ENCODE measurements at places on chromosomes 2 and 18.

- DNase-seq = no peak
Observed at GRCh38 chr2:240392948-240393830, 42.3 kb upstream of the GPC1 start.

- DNase-seq = no peak
Observed at GRCh38 chr2:117698819-117699218, 115.7 kb upstream of the DDX18 start.

DNA sequence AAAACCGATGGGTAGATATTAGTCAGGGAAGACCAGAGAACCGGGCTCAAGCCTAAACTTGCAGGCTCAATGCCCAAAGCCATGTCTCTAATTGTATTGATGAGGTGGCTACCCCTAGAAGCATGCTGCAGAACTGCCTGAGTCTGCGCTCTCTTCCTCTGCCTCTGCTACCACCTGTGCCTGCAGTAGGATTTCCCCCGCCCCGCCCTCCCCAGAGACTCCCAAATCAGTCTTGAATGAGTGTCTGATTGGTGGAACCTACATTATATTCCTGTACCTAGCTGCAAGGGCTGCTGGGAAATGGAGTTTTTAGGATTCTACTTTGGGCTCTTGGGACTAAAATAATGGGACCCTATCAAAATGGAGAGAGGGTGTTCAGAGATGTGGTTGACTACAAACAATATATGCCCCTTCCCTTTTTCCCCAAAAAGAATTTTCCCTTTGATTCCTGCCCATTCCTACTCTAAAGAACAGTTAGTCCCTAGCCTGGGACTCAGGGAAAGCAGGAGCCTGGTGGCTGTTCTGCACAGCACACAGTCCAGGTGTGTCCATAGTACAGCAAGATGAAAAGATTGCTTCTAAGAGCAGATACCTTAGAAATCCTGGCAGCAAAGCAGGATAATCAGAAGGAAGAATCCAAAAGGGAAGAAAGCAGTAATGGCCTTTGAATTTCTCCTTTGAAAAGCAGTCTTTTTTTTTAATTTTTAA, 12.5 kb downstream of the GRP start:
- DNase-seq = no peak

DNA sequence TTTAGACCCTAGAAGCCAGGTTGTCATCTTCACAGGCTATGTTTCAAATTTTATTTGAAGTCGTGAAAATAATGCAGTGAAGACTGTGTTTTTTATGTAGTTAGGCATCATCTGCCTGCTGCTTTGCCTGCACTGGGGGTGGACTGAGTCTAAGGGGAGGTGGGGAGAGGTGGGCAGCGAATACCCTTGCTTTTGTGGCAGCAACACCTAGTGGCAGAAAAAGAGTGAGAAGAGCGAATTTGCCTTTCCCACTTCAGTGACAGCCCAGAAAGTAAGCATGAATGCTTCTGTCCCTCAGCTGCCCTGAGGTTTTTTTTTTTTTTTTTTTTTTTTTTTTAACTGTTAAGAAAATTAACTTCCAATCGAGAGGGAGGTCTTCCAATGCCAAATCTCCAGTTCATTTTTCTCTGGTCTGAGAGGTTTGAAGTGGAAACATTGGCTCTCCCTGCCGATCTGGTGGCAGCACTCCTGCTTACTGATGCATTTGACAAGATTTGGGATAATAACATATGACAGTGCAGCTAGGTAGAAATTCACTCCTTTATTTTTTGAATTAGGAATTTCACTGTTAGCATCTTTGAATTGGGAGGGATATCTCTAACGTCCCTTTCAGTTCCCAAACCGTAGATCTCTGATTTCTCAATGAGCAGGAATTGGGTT, 60.3 kb upstream of the LYPD6B start:
- DNase-seq = no peak

- DNase-seq = no peak
Observed at GRCh38 chr2:186576614-186577013, 13.2 kb upstream of the ITGAV start.

GRCh38 chr2:28086611-28087010, 196.1 kb downstream of the BABAM2 start:
- no peak for DNase-seq

DNA sequence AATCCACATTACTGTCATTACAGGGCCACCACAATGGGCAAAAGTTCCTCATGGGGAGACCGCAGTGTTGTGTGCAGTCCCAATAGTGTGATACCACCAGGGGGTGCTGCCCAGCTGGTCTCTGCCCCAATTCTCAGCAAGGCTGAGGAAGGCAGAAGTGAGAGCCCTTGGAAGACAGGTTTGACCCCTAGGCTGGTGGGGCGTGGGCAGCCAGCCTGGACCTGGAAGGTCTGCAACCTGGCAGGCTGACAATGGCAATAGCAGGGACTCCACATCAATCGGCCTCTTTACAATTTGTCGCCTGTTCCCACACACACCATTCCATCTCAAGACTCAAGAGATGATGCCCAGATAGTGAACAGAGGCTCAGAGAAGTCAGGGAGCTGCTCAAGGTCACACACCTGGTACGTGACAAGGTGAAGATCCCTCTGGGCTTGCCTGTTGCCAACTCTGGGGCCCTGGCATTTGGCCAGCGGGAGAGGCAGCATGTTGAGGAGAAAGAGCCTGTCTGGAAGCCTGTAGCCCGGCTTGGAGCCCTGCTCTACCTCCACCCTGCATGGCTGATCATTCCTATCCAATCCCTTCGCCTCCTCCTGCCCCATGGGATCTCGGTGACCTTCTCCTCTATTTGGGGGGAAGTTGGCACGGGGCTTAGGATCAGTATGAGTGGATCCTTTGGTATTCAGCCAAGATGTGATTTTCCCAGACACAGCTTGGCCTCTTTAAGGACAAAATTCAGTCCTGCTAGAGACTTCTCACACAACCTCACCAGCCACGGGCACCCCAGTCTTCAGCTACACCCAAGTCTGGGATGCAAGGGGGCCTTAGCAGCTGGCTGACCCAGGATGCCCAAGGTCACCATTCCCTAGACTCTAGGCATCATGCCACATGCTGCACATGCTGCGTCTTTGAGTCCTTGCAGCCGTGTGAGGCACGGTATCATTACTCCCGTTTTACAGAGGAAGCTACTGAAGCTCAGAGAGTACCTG, 2.9 kb upstream of the ATOH8 start:
- DNase-seq = no peak

GRCh38 chr2:164711766-164712138, 90.5 kb upstream of the GRB14 start:
- DNase-seq = no peak

DNA sequence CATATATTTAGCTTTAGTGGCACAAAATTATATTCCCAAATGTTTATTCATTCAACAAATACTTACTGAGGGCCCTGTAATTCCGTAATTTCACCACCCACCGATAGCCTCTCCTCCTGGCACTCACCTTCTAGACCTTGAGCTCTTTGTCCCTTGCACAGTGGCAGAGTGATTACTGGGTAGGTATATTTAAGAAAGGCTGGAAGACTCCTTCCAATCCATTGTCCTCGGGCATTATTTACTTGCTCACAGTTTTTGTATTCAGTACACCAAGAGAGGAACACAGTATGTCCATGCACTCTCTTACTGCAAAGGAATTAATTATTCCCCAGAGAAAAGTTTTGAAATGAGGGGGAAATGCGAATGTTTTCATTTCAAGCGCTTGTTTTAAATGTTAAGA, 1.1 kb upstream of the CDCA7 start:
- no peak for DNase-seq

- no peak for DNase-seq
Observed at GRCh38 chr2:19738707-19739106, 163.1 kb downstream of the TTC32 start.

GRCh38 chr18:58532972-58533371, 95.9 kb downstream of the ALPK2 start:
- no peak for DNase-seq

DNA sequence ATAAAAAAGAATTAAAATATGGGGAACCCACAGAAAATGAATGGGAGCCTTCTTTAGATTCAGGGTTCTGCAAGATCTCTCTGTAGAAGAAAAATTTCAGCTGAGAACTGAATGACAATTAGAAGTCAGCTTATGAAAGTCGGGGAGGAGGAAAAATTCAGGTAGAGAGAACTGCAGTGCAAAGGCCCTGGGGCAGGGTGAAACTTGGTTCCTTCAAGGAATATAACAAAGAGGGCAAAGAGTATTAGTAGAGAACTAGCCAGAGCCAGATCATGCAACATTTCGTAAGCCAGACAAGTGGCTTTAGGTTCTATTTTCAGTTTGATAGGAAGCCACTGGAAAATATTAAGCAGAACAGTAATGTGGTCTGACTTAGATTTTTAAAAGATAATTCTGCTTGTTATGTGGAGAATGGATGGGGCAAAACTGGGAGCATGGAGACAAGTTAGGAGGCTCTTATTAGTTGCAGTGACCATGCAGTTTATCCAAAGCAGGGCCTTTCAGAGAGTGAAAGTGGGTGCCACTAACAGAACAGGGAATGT, 27.9 kb downstream of the RAB27B start:
- no peak for DNase-seq

DNA sequence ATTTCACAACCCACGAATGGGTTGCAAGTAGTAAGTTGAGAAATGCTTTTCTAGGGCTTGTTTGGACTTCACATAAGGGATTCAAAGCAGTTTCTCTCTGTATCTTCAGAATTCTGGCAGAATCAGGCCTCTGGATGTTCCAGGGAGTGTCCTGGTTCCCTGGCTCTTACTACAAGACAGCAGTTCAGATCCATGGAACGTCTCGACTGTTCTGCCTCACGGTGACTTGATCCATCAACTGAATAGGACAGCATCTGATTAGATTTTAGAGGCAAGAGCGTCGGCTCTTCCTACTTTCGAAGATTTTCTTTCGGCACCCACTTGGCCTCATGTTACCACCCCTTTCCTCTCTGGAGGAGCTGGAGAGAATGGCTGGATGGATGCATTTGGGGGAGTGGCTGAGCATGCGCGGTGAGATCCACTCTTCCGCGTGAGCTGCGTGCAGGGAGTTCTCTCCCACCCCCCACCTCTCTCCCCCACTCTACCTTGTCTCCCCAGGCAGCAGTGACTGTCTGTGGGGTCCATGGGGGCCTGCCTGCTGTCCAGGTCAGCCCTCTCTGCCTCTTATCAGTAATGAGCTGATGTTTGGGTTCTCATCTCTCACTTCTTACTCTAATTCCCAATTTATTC, 132.5 kb downstream of the VAPA start:
- DNase-seq = no peak

- no peak for DNase-seq
Observed at GRCh38 chr2:137187216-137187615, 421.9 kb downstream of the THSD7B start.

GRCh38 chr2:38073211-38074057, 2.5 kb downstream of the CYP1B1 start:
- no peak for DNase-seq

DNA sequence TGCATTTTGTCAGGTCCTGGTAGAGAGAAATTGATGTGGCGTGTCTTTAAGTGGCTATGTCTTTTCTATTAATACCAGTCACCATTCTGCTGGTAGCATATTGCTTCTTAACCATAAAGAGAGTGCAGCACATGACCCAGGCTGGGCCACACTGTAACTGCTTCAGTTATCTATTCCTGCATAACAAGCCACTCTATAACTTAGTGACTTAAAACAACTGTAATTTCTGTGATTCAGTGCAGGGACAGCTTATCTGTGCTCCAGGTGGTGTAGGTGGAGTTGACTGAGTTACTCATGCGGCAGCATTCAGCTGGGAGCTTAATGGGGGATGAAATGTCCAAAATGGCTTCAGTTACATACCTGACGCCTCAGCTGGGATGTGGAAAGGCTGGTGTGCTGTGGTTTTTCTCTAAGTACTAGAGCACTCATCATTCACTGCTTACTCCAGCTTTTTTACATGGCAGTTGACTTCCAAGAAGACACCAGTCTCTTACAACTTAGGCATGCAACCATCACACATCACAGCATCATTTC, 742.4 kb downstream of the SATB2 start:
- no peak for DNase-seq

- no peak for DNase-seq
Observed at GRCh38 chr2:197869041-197869440, 64.6 kb downstream of the PLCL1 start.

GRCh38 chr2:100889286-100889685, 69.3 kb downstream of the NPAS2 start:
- no peak for DNase-seq

GRCh38 chr18:78913395-78913794, 66.2 kb upstream of the SALL3 start:
- DNase-seq = no peak

GRCh38 chr2:20660506-20661420, 6.2 kb upstream of the GDF7 start:
- DNase-seq = no peak

All from T-helper 17 cell (primary cell).